ENCODE measurements at places on chromosomes 7 and 10.

DNA sequence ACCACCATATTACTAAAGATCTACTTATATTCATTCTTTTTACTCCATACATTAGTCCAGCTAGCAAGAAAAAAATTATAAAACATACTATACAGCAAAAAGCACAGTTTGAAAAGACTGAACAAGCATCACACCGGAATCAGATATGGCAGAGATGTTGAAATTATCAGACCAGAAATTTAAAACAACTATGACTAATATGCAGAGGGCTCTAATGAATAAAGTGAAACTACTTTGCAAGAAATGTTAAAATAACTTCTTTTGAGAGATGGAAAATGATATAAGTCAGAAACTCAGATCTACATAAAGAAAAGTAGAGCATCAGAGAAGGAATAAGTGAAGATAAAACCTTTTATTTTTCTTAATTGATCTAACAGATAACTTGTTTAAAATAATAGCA is 50.9 kb downstream of the SGCE start:
- H3K4me3 ChIP-seq, result no peak overlapping the region
- DNase-seq, result no peak
- no peaks in the 10 kb centered on the region for H3K4me1 ChIP-seq
- no peaks in the 10 kb centered on the region for H3K27me3 ChIP-seq
- no peak overlapping the region for H3K27ac ChIP-seq
- peaks cover 6% of the 10 kb centered on the region for H3K36me3 ChIP-seq

DNA sequence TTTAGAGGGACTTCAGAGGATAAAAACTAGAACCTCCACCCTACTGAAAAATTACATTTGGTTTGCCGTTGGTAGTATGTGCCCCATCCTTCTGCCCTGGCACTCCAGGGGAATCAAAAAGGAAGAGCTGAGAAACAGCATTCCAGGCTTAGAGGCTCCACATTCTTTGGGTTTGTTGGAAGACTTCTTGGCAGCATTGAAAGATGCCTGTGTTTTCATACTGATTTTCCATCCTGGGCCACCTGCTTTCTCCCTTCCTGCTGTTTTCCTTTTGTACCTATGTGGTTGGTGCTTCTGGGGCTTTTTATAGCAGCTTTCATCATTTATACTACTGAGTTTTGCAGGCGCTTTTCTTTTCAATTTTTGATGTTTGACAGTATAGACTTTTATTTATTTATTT is 61.7 kb downstream of the AUTS2 start:
- H3K27ac ChIP-seq, result no peak overlapping the region
- no peaks in the 10 kb centered on the region for H3K27me3 ChIP-seq
- no peaks in the 10 kb centered on the region for H3K36me3 ChIP-seq
- DNase-seq, result no peak

DNA sequence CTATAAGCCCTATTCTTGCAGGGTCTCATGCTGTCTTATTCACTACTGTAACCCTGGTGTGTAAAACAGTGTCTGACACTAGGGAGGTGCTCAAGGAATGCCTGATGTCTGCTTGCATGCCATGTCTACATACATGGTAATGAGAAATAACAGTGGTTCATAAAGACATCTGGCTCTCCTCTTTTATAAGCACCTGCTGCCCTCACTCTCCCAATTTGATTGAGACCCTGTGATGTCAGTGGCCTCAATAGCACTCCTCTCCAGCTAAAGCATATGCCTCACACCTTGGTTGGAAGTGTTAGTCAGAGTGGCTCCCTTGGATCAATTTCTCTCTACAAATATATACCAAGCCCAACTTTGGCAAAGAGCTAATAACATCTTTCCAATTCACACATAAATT is 30.6 kb downstream of the ANK3 start:
- no peak for DNase-seq
- no peaks in the 10 kb centered on the region for H3K27me3 ChIP-seq
- H3K27ac ChIP-seq, result no peak overlapping the region
- no peaks in the 10 kb centered on the region for H3K36me3 ChIP-seq

DNA sequence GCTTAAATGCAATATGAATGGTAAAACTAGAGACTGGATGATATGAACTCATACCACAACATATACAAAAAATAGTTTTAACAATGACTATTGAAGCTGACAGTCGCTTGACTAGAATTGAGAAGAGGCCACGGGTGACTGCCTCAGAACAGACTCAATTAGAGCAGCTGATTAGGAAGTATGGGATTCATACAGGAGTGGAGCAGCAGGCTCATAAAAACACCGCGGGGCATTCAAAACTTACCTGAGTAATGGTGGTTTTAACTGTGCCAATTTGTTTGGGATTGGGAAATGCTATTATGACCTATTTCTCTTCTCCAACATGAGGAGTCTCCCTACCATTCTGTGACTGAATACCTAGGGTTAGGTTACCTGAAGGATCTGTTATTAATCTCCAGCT is 2.1 kb downstream of the CADPS2 start:
- DNase-seq, result no peak
- no peak overlapping the region for H3K4me3 ChIP-seq
- H3K27ac ChIP-seq, result no peak overlapping the region
- peaks cover 41% of the 10 kb centered on the region for H3K4me1 ChIP-seq

- peaks cover 6% of the 10 kb centered on the region for H3K27me3 ChIP-seq
- DNase-seq, result peak; percentile 95
- H3K27ac ChIP-seq, result peak overlapping the region; percentile 97
Measured at GRCh38 chr10:101060036-101060950, 1.5 kb upstream of the KAZALD1 start.

- peaks cover 40% of the 10 kb centered on the region for H3K4me1 ChIP-seq
- no peak overlapping the region for H3K4me3 ChIP-seq
- H3K27me3 ChIP-seq, result no peaks in the 10 kb centered on the region
- peak overlapping the region; percentile 18 for H3K27ac ChIP-seq
- no peak for DNase-seq
Measured at GRCh38 chr10:6211671-6212635, 9.2 kb downstream of the PFKFB3 start.

GRCh38 chr7:102044984-102045673 is 227.7 kb downstream of the CUX1 start:
- H3K27ac ChIP-seq, result peak overlapping the region; percentile 70
- DNase-seq, result peak; percentile 51
- H3K4me1 ChIP-seq, result no peaks in the 10 kb centered on the region
- H3K4me3 ChIP-seq, result peak overlapping the region; percentile 35
- H3K36me3 ChIP-seq, result no peaks in the 10 kb centered on the region

DNA sequence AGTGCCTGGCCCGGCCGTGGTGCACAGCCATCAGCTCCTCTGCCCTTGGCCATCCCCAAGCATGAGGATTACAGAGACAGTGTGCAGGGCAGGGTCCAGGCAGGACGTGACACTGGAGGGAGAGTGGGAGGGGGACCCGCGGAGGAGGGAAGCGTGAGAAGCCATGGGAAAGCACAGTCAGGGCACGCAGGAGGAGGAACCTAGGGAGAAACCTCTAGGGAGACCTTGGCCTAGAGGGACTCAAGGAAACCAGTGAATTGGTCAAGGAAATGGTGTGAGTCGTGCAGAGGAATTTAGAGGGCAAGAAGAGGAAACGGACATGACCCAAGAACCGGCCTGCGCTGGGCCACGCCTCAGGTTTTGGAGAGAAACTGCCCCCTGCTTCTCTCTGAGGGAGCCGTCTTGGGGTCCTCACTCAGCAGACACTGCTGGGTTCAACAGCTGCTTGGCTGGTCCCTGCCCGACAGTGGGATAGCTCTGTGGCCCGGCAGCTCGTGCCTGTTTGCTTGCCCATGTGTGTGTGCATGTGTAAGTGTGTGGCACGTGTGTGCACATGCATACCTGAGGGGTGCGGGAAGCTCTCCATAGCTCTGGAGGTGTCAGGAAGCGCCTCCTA is 3.2 kb downstream of the OPN4 start:
- H3K4me3 ChIP-seq, result no peak overlapping the region
- no peaks in the 10 kb centered on the region for H3K27me3 ChIP-seq
- H3K27ac ChIP-seq, result no peak overlapping the region
- H3K4me1 ChIP-seq, result no peaks in the 10 kb centered on the region
- DNase-seq, result no peak

DNA sequence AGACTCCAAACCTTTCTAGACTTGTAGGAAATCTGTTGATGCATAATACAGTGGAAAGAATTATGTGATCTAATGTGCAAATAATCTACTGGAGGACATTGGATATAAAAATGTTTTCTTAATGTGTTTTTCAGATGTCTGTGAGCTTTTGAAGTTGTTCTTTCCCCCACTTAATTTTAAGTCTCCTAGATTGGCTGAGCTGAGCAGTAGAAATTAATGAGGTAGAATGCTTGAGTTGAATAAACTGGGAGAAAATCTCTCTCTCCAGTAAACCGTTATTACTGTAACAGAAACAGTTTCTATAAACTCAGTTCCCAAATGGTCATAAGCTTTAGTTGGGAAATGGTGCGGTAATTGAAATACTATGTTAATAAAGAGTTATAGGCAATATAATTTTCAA is 15.7 kb downstream of the CSGALNACT2 start:
- no peak overlapping the region for H3K4me3 ChIP-seq
- H3K4me1 ChIP-seq, result peaks cover 6% of the 10 kb centered on the region
- H3K27ac ChIP-seq, result no peak overlapping the region
- no peaks in the 10 kb centered on the region for H3K36me3 ChIP-seq

DNA sequence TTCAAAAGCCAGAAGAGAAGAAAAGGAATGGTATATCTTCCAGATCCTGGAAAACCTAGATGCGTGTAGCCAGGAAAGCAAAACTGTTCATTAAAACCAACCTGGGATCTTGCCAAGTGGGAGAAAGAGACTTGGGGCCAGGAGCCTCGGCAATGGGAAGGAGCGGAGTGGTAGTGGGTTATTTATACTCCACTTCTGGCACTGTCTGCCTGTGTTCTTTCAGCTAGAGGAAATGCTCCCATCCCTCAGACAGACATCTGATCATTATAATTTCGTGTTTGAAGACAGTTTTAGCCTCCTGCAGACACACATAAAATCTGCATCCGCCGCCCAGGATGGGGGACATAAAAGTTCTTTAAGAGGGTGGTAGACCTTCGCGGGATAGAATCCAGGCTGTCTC is 421.6 kb downstream of the RPS24 start:
- H3K27me3 ChIP-seq, result no peaks in the 10 kb centered on the region
- no peaks in the 10 kb centered on the region for H3K4me1 ChIP-seq
- no peak overlapping the region for H3K27ac ChIP-seq
- no peaks in the 10 kb centered on the region for H3K36me3 ChIP-seq
- no peak for DNase-seq
- no peak overlapping the region for H3K4me3 ChIP-seq

GRCh38 chr10:132810807-132811700 is 25.1 kb upstream of the NKX6-2 start:
- H3K27ac ChIP-seq, result no peak overlapping the region
- peaks cover 14% of the 10 kb centered on the region for H3K27me3 ChIP-seq

Data from tibial nerve (tissue), 4 donors.